Right atrium auricular region (tissue), 2 donors: ENCODE measurements at places on chromosomes 7 and 10.
A peak's percentile ranks its signal among the peaks of the same experiment; 100 is the strongest.

DNA sequence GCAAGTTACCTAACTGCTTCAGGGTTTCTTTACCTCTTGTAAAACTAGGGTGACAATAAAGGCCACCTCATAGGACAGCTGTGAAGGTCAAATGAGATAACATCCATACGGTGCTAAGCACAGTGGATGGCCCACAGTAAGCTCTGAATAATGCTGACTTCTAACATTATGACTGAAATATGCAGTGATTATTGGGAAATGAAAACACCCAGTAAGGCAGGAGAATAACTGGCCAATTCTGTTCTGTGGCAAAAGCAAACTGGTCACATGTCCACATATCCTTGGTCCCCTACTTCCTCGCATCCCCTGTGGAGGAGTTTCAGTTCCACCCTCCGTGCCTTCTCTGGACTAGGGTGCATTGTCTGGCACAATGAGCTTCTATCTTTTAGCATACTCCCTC is 1.4 kb downstream of the CUBN start:
- H3K36me3 ChIP-seq, result no peaks in the 10 kb centered on the region
- no peaks in the 10 kb centered on the region for H3K4me1 ChIP-seq
- DNase-seq, result no peak
- no peaks in the 10 kb centered on the region for H3K27me3 ChIP-seq
- no peak overlapping the region for H3K27ac ChIP-seq

DNA sequence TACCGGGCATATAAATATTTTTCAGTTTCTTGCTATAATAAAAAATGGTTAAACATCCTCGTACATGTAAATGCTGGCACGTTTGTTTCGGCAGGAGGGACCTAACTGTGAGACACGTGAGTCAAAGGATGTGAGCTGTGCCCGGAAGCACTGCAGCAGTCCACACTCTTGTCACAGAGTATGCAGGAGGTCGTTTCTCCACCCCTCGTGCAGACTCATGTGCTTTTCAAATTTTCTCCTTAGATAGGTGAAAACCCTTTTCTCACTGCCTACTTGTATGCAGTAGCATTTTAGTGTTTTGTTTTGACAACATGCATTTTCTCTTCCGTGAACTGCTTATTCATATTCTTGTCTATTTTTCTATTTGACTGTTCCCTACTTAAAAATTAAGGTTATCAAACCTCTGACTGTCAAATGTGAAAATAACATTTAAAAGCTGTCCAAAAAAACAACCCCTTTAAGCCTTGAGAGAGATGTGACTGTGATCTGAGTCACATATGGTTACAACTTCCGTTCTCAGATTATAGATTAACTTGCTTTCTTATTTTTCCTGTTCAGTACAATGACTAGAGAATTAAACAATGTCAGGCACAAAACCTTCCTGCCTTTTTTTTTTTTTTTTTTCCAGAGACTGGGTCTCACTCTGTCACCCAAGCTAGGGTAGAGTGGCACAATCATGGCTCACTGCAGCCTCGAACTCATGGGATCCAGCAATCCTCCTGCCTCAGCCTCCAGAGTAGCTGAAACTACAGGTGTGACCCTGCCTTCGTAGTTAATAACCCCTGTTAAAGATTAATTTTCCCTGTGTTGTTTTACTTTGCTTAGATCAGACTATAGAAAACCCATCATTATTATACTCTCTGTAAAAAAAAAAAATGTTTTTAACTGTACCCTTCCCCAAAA is 45.1 kb downstream of the DPY19L1 start:
- no peak for DNase-seq
- no peak overlapping the region for H3K4me3 ChIP-seq
- H3K36me3 ChIP-seq, result no peaks in the 10 kb centered on the region
- no peaks in the 10 kb centered on the region for H3K4me1 ChIP-seq
- H3K27me3 ChIP-seq, result no peaks in the 10 kb centered on the region
- no peak overlapping the region for H3K27ac ChIP-seq

DNA sequence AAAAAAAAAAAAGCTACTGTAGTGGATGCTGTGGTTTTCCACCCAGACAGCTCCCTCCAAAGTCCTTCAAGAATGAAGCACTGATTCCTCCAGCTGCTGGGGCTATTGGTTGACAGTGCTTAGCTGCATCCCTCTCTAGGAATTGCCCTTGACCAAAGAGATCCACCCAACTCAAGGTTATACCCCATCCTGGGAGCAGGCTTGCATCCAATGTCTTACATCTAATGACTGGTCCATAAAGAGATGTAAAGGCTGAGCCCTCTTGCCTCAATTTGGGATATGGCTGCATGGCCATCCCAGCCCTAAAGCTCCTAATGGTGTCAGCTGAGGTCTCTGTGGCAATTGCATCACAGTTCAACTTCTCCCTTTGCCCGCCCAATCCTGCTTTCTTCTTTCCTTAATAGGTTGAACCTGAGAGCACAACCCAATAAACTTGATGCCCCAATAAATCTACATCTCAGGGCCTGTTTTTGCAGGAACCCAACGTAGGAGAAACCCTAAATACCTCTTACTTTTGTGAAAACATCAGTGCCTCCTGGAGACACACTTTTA is 4.4 kb downstream of the GPR37 start:
- peaks cover 12% of the 10 kb centered on the region for H3K27me3 ChIP-seq
- peaks cover 22% of the 10 kb centered on the region for H3K4me1 ChIP-seq
- no peak for DNase-seq
- no peaks in the 10 kb centered on the region for H3K36me3 ChIP-seq

- H3K4me3 ChIP-seq, result no peak overlapping the region
- no peak for DNase-seq
- no peaks in the 10 kb centered on the region for H3K36me3 ChIP-seq
- H3K27me3 ChIP-seq, result no peaks in the 10 kb centered on the region
These were observed 344.1 kb upstream of the PRKCQ start for GRCh38 chr10:6924166-6924565.

GRCh38 chr10:79254333-79255006 is 92.8 kb upstream of the PPIF start:
- H3K4me3 ChIP-seq, result no peak overlapping the region
- H3K27ac ChIP-seq, result no peak overlapping the region
- no peak for DNase-seq
- peaks cover 6% of the 10 kb centered on the region for H3K36me3 ChIP-seq

- no peak for DNase-seq
- H3K36me3 ChIP-seq, result no peaks in the 10 kb centered on the region
- H3K4me3 ChIP-seq, result no peak overlapping the region
- no peak overlapping the region for H3K27ac ChIP-seq
- no peaks in the 10 kb centered on the region for H3K4me1 ChIP-seq
These were observed 278.5 kb downstream of the TCF7L2 start for GRCh38 chr10:113228530-113228929.

- peaks cover 14% of the 10 kb centered on the region for H3K4me1 ChIP-seq
- H3K4me3 ChIP-seq, result peak overlapping the region; percentile 41
- peak; percentile 72 for DNase-seq
- H3K27me3 ChIP-seq, result no peaks in the 10 kb centered on the region
- no peaks in the 10 kb centered on the region for H3K36me3 ChIP-seq
These were observed 68.4 kb downstream of the CDC123 start for GRCh38 chr10:12264204-12264940.

DNA sequence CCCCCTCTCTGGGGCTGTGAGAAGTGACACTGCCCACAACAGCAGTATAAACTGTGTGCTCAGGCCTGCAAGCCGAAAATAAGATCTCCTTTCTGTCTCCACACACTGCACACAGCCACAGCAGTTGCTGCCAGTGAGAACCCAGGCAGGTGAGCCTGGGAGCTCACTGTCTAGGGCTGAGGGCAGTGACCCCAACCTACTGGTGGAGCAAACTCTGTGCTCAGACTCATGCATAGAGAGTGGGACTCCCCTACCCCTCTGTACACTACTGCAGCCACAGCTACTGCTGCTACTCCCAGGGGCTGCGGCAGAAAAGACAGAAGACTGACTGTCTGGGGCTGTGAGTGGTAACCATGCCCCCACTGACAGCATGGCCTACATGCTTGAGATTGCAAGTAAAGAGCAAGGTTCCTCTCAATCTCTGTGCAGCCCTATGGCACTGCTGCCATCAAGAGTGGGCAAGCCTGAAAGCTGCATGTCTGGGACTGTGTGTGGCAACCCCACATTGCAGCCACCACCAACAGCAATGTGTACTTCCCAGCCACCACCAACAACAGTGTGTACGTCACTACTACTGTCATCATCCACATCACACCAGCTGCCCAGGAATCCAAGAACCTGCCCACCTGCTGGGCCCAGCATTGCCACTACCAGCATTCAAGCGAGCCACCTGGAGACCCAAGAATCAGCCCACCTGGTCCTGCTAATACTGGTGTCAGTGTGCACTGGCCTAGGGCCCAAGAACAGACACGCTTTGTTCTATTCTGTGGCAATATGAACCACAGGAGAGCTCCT is 226.1 kb downstream of the XPNPEP1 start:
- H3K27ac ChIP-seq, result no peak overlapping the region
- H3K36me3 ChIP-seq, result no peaks in the 10 kb centered on the region
- DNase-seq, result no peak
- no peak overlapping the region for H3K4me3 ChIP-seq

DNA sequence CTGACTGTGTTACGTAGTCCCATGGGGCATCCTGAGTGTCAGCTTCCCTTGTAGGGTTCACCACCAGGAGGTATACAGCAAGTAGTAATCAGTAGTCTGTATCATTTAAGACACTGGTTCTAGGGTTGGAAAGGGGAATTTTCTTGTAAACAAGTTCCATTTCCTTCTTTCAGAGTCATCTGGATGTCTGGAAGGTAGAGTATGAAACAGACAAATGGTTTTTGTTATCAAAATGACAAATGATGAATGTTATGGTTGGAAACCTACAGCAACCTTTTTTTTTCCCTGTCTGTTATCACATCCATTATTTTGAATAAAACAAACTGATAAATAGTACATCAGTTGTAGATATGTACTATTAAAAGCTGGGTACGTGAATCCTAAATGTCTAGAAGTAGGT is 19.1 kb downstream of the SEMA3A start:
- H3K4me3 ChIP-seq, result no peak overlapping the region
- no peaks in the 10 kb centered on the region for H3K27me3 ChIP-seq
- peaks cover 4% of the 10 kb centered on the region for H3K4me1 ChIP-seq
- no peak overlapping the region for H3K27ac ChIP-seq
- H3K36me3 ChIP-seq, result no peaks in the 10 kb centered on the region
- no peak for DNase-seq

GRCh38 chr7:6636741-6637543 is at the start of gene ZNF316:
ZNF316 (plus strand) TSS chr7:6637318; CDS start chr7:6642410, 5,092 bp downstream.
- peaks cover 9% of the 10 kb centered on the region for H3K36me3 ChIP-seq
- H3K27ac ChIP-seq, result peak within 1 kb of the TSS; percentile 79
- H3K4me1 ChIP-seq, result no peaks in the 10 kb centered on the region
- H3K27me3 ChIP-seq, result no peaks in the 10 kb centered on the region
- DNase-seq, result no peak

DNA sequence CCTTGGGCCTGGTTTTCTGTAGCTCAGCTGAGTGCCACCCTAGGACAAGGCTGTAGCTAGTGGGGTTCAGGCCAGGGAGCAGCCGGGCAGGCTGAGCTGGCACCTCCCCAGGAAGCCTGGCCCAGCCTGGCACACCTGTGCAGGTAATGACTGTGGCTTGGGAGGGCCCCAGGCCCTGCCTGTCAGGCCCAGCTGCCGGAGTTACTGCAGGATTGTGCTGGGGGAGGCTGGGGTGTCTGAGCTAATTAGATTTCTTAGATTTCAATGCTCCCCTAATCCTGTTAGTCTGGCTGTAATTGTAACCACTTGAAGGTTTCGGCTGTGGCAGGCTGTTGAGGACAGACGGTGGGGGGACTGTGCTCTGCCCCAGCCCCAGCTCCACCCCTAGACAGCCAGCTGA is 6.0 kb downstream of the ZMIZ1 start:
- H3K27ac ChIP-seq, result peak overlapping the region; percentile 97
- H3K36me3 ChIP-seq, result no peaks in the 10 kb centered on the region
- no peak overlapping the region for H3K4me3 ChIP-seq

GRCh38 chr7:46681865-46682503 is 760.9 kb upstream of the IGFBP3 start:
- no peaks in the 10 kb centered on the region for H3K36me3 ChIP-seq
- no peak for DNase-seq
- H3K27me3 ChIP-seq, result no peaks in the 10 kb centered on the region
- H3K4me3 ChIP-seq, result no peak overlapping the region

DNA sequence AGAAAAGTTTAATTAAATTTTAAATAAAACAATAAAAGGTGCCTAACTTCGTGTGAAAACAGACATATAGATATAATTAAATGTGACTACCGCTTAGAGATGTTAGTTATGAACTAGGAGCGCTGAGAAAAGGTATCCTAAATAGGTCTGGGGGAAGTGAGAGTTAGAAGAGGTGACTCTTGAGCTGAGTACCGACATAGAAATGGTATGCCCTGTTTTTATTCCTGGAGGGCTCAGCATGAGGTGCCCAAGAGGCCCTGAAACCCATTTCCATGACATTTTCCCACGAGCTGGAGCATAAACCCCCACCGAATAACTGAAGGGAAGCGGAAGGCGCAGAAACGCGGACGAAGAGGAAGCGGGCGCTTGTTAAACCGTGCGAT is 433 bp upstream of the STARD3NL start:
- no peaks in the 10 kb centered on the region for H3K27me3 ChIP-seq
- H3K36me3 ChIP-seq, result no peaks in the 10 kb centered on the region
- peak overlapping the region; percentile 70 for H3K4me3 ChIP-seq

GRCh38 chr10:112507046-112507445 is 60.0 kb downstream of the VTI1A start:
- peaks cover 12% of the 10 kb centered on the region for H3K4me1 ChIP-seq
- H3K27me3 ChIP-seq, result no peaks in the 10 kb centered on the region
- H3K36me3 ChIP-seq, result no peaks in the 10 kb centered on the region
- H3K4me3 ChIP-seq, result no peak overlapping the region

GRCh38 chr7:70344726-70345125 is 746.5 kb downstream of the AUTS2 start:
- H3K27ac ChIP-seq, result no peak overlapping the region
- no peaks in the 10 kb centered on the region for H3K27me3 ChIP-seq
- no peaks in the 10 kb centered on the region for H3K36me3 ChIP-seq
- DNase-seq, result no peak
- no peak overlapping the region for H3K4me3 ChIP-seq
- no peaks in the 10 kb centered on the region for H3K4me1 ChIP-seq

GRCh38 chr7:2037301-2037807 is 195.4 kb downstream of the MAD1L1 start:
- no peak for DNase-seq
- H3K27me3 ChIP-seq, result no peaks in the 10 kb centered on the region
- H3K27ac ChIP-seq, result peak overlapping the region; percentile 27
- peak overlapping the region; percentile 39 for H3K4me3 ChIP-seq

DNA sequence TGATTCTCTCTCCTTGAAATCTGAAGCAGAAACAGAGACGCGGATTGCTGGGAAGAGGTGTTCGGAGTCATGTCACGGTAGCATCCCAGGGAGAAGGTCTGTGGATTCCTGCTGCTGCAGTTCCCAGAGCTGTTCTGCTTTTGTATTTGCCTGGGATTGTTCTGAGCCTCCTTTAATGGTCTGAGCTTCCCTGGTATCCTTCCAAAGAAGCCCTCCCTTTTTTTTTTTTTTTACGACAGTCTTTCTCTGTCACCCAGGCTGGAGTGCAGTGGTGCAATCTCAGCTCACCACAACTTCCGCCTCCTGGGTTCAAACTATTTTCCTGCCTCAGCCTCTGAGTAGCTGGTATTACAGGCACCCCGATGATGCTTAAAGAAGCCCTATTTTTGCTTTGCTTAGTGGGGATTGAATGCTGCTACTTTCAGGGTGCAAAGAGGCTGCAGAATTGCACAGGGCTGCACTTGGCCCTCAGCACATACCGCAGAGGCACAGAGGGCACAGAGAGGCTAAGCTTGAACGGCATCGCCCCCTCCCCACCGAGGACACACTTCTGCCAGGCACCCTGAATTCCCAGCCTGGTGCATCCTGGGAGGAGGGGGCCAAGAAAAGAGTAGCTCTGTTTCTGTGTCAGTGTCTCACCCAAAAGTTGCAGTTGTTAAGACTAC is 208.6 kb upstream of the GALNT17 start:
- H3K27me3 ChIP-seq, result no peaks in the 10 kb centered on the region
- no peaks in the 10 kb centered on the region for H3K4me1 ChIP-seq
- no peak for DNase-seq
- no peaks in the 10 kb centered on the region for H3K36me3 ChIP-seq
- no peak overlapping the region for H3K4me3 ChIP-seq
